ENCODE measurements at places on chromosomes 3 and 15.

GRCh38 chr15:69818529-69818928 is 279.2 kb downstream of the TLE3 start:
- DNase-seq, result no peak

DNA sequence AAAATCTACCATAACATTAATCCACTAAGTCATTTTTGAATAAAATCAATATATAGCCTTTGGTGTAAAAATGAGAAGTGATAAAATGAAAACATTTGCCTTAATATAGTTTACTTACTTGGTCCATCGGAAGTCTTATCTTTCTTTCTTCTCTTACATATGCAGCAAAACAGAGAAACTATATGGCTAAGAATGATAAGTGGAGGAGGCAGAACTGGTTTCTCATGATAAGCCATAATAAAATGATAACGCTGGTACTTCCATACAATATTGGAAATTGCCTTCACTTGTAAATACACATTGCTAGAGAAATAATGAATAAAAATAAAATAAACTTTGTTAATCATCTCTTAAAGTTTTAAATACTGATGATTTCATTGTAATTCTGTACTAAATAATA is 47.8 kb upstream of the USP50 start:
- DNase-seq, result no peak

GRCh38 chr3:150227839-150228238 is 180.3 kb upstream of the TSC22D2 start:
- DNase-seq, result no peak

DNA sequence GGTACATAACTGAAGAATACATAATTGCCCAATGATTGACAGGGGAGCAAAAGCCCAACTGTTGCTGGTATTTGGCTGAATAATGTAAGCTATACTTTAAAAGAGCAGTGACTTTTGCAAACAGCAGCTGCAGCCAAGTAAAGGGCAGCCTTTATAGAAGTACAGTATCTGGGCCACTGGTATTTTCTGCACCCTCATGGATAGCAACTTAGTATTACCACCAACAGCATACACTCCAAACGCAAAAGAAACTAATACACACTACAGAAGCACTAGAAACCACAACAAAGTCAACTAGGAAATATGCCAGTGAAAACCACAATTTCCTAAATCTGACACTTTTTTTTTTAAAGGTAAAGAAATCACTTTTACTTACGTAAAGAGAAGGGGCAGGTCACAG is 206.1 kb downstream of the TIGIT start:
- no peak for DNase-seq

DNA sequence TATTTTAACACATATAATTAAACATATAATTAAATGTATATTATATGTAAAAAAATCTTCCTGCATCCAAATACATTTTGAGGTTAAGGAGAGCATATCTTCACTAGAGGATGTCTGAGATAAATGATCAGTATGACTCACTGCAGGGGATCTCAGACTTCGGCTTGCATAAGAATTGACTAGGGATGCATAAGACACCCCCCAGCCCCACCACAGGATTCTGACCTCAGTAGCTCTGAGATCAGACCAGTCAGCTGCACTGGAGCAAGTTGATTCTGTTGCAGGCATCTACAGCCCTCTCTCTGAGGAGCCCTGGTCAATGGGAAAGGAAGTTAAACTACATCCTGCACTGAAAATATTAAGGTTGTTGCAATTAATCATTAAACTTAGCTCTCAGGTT is 29.0 kb upstream of the TBC1D21 start:
- DNase-seq, result no peak

DNA sequence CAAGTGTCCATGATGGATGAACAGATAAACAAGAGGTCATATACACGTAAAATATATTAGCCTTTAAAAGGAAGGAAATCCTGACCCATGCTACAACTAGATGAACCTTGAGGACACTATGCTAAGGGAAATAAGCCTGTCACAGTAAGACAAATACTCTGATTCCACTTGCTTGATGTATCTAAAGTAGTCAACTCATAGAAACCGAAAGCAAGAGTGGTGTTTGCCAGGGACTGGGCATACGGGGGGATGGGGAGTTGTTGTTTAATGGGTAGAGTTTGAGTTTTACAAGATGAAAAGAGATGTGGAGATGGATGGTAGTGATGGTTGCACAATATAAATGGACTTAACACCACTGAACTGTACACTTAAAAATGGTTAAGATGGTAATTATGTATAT is 65.4 kb downstream of the C3orf70 start:
- DNase-seq, result no peak

DNA sequence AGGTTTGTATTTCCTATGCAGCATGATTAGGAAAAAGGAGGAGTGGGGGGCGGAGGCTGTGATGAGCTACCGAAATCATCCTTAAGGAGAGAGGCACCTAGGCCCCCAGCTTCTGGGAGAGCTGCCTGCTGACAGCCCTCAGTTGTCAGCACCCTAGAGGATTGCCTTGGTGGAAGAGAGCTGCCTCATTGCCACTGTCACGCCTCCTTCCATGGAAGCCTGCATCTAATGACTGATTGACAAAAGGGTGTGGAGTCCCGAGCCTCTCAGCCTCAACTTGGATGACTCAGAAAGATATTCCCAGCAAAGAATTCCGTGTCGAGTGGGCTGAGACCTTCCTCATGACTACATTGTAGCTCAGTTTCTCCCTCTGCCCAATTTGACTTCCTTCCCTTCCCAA is 320.4 kb upstream of the PROK2 start:
- no peak for DNase-seq

GRCh38 chr3:124514683-124515082 is 215.6 kb upstream of the UMPS start:
- no peak for DNase-seq

DNA sequence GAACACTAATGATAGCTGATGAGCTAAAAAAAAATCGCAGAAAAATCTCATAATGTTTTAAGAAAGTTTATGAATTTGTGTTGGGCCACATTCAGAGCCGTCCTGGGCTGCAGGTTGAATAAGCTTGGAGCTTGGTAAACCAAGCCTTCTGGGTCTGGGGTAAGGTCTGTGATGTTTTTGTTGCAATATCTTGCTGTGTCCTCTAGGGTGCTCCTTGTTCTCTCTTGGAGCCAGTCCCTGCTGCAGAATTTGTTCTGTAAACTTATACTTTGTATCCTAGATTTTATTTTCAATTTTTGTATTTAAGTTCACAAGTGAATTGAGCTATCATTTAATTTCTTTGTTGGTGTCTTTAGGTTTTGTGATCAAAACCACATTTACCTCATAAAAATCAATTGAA is 143.7 kb downstream of the NR1D2 start:
- DNase-seq, result no peak

DNA sequence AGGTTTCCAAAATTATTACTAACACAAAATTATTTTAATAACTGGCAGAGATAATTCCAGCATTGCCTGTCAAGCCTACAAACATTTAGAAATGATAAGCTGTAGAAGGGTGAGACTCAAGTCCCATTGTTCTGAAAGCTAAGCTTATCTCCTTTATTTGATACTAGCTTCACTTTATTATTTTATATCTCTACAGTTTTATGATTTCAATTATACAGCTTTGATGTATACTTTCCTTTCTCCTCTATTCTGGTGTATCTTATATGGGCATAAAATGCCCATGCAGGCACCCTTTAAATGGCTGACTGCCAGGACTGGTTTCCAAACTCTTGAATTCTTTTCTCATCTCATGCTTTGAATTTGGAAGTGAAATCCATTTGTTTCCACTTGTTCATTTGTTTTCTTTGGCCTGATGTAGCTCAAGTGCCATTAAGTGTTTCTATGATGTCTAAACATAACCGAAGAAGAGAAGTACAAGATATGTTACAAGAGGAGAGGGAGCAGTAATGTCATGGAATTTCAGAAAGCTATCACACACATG is 372.1 kb upstream of the ARHGEF26 start:
- no peak for DNase-seq

GRCh38 chr3:194577986-194578905 is 55.0 kb downstream of the TMEM44 start:
- DNase-seq, result peak; percentile 71

DNA sequence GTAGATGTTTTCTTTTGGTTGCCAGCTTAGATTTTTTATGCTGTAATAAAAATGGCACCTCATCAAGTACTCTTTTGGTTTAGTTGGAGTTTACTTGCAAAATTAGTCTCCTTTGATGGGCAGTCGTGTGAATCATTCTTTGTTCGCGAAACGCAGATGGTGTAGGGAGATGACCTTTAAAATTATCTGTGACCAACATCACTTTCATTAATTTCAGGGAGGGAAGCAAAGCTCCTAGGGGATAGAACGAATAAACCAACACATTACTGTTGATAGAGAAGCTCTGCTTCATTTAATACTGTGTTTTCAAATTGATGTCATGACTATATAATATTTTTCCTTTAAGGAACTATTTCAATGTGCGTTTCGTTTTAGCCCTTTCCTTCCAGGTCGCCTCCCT is 67.4 kb downstream of the USP13 start:
- no peak for DNase-seq

DNA sequence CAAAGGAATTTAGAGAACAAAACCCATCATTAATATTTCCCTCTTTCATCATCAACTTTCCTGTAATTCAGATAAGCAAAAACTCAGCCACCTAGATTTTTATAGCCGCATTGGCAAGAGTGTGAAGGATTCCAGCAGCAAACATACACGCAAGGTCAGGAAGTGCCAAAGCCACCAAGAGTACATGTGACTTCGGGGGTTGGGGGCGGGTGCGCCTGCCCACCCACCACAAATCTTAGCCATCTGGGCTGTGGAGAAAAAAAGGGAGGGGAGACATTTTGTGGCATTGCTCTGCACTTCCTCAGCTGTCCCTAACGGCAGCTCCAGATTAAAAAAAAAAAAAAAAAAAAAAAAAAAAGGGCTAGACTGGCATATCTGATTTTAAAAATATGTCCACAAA is 148.4 kb downstream of the TNIK start:
- DNase-seq, result no peak

- DNase-seq, result no peak
Measured at GRCh38 chr15:55669270-55669669, 73.7 kb downstream of the PRTG start.

DNA sequence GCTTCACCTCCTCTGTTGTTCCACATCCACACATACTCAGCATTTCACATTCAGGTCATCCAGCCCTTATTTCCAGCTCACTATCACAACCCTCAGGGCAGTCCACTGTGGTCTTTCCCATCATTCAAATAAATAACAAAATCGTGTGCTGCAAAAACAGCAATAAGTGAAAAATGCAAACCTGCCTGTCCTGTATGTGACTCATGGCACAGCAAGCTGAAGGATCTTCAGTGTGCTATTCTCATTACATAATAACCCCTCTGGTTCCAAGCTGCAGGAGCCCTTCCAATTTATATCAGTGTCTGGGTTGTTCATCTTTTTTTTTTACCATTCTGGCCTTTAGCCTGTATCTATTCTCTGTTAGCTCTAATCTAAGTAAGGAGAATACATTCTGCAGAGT is 185.3 kb upstream of the UBE2E2 start:
- DNase-seq, result no peak

GRCh38 chr3:15164340-15164739 is 41.7 kb upstream of the CAPN7 start:
- peak; percentile 21 for DNase-seq

- DNase-seq, result no peak
Measured at GRCh38 chr15:99138491-99138982, 33.7 kb downstream of the SYNM start.

GRCh38 chr3:81713031-81713430 is 48.4 kb downstream of the GBE1 start:
- no peak for DNase-seq

DNA sequence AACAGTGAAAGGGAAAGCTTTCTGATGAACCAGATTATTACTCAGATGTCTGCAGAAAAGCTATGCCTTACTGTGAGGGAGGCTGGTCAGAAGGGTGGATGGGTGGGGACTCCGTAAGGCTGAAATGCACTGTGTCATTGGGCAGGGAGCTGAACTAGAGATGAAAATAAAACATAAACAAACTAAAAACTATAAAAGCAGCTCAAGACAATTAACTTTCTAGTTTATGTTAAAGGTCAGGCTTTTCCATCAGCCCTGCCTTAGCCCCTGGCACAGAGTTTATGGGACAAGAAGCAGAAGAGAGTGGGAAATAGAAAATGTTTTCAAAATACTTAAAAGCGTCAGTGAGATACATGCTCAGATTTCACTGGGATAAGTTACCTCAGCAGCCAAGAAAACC is 310.0 kb upstream of the UBE2E2 start:
- no peak for DNase-seq

DNA sequence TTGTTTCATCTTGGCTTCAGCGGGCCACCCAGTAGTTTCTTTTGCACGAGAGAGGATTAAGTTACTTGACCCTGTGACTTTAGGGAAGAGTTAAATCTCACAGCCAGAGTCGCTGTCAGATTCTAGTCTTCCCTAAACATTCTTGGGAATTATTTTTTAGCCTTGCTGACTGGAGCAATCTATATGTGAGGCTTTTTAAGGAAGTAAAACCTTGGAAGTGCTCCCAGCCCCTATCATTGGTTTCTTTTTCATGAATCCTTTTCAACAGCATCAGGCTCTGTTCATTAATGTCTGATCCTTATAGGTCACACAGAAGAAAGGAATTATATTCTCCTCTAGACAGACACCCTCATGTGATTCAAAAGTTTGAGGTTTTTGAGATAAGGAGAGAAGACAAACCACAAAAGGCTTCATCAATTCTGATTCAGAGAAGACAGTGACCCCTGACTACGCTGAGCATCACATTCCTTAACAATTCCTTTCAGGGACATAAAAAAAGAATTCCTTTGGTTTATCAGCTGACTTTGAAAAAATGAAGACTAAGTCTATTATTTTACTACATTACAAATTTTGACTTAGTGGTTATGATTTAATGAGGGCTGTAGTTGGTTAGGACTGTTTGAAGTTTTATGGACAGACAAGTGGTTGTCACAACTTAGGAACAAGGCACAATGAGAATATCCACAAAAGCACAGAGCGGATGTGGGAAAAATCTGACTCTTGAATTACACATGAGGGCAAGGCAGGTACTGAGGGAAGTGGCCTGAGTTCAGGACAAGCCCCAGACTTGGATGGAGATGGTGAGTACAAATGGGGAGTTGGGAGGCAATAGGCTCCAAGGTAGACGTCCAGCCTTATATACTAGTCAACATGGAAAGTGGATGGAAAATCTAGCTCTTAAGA is 171.1 kb upstream of the STT3B start:
- DNase-seq, result peak; percentile 49

- no peak for DNase-seq
Measured at GRCh38 chr15:68765602-68766368, 54.9 kb downstream of the ANP32A start.

DNA sequence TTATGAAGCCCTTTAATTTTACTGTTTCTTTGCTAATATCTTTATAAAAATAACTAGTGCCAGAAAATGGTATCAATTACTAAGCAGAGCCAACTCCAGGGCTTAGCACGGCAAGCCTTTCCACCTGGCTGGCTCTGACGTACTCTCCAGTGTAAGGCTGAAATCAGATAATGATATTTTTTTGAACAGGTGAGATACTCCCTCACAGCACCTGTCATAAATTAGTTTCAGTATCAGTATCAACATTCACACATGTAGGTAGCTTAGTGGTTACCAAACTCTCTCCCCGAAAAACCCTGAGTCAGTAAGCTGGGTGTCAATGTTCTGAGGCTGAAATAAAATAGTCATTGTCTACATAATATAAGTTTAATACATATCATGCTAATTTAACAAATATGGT is 710.1 kb downstream of the SQOR start:
- no peak for DNase-seq

Measured in AG04449 (cell line).